RCC 7860 (cell line): ENCODE measurements at places on chromosomes 3 and 15.

DNA sequence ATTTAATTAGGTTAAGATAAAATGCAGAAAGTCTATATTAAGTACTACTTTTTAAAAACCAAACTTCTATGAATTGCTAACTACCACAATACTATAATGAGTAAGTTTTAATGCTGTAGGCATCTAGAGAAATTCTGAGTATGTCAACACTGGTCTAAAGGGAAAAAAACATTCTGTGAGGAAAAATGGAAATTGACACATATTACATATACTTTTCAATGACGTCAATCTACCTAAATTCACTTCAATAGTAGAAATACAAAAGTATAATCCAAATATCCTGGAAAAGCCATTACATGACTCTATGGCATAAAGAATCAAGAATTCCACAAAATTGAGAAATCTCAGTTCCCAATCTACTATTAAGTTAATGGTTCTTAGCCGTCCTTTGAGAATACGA lies 2.2 kb downstream of the SECISBP2L start:
- no peak for DNase-seq

DNA sequence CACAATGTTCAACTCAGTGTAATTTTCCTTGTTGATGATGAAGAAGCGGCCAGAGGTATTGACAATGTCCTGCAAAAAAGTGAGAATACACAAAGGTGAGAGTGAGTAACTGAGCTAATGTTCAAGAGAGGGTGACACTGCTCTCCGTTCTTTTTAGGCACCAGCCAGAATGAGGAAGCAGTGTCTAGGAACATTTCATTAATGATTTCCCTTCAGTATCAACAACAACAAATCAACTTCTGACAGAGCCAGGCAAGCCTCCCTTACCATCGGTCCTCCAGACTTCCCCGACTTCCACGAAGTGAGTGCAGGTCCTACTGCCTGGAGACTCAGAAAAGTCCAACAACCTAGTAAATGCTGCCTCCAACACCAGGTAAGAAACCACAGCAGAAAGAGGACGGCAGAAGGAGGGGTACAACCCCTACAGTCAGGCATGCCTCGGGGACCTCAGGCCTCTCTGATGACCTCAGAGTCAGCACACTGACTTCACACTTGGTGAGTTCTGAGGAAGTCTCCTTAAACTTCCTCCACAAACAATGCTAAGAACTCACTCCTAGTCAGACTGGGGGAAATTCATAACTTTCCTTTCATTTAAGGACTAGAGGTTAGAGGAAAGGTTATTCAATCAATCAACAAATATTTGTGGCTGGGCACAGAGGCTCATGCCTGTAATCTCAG lies 62.7 kb downstream of the NPTN start:
- no peak for DNase-seq

DNA sequence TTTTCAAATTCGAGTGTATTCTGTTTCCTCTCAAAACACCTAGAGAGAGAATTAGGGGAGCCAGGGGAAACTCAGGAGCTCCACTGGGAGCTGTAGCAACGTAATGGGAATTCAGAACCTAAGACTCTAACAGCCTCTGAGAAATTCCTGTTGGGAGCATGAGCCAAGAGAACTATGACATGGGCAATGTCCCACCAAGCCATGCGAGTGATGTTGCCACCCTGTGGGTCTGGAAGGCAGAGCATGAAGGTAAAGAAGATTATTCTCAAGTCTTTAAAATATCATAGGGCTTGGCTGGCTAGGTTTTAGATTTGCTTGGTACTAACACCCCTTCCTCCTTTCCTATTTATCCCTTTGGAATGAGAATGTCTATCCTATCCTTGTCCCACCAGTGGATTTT lies 392.6 kb upstream of the ADAMTS9 start:
- DNase-seq: no peak

- no peak for DNase-seq
These were observed 84.6 kb upstream of the CDV3 start for GRCh38 chr3:133488785-133489367.

GRCh38 chr3:113769551-113769950 lies 22.7 kb downstream of the ATP6V1A start:
- peak; percentile 34 for DNase-seq

- DNase-seq: peak; percentile 20
These were observed 23.9 kb upstream of the CDCP1 start for GRCh38 chr3:45170096-45170495.

- no peak for DNase-seq
These were observed 268.0 kb downstream of the NR2F2 start for GRCh38 chr15:96598514-96598913.

DNA sequence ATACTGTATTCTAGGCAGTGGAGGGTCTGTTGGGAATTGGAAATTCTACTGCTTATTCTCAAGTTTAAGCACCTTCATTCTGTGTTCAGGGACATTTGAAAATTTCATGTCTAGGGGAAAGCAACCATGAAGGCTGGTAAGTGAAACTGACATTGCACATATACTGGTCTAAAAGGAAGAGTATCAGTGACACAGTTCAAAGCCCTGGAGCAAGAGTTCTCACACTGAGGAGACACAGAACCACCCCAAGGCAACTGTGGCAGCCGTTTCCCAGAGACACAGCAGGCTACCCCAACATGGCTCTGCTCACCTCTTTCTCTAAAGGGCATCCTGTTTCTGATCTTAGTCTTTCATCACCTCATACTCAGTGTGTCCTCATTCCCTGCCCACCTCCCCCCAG lies 67.5 kb downstream of the KCNMB2 start:
- no peak for DNase-seq

GRCh38 chr15:56934269-56934668 lies 15.8 kb downstream of the TCF12 start:
- peak; percentile 9 for DNase-seq

- no peak for DNase-seq
These were observed 457.4 kb downstream of the MAGI1 start for GRCh38 chr3:65581313-65581712.

GRCh38 chr3:141959589-141960554 lies 83.4 kb downstream of the ATP1B3 start:
- DNase-seq: peak; percentile 40

- no peak for DNase-seq
These were observed 70.6 kb downstream of the ACAP2 start for GRCh38 chr3:195372220-195372619.

- no peak for DNase-seq
These were observed 423 bp downstream of the TKT start for GRCh38 chr3:53255423-53255774.

DNA sequence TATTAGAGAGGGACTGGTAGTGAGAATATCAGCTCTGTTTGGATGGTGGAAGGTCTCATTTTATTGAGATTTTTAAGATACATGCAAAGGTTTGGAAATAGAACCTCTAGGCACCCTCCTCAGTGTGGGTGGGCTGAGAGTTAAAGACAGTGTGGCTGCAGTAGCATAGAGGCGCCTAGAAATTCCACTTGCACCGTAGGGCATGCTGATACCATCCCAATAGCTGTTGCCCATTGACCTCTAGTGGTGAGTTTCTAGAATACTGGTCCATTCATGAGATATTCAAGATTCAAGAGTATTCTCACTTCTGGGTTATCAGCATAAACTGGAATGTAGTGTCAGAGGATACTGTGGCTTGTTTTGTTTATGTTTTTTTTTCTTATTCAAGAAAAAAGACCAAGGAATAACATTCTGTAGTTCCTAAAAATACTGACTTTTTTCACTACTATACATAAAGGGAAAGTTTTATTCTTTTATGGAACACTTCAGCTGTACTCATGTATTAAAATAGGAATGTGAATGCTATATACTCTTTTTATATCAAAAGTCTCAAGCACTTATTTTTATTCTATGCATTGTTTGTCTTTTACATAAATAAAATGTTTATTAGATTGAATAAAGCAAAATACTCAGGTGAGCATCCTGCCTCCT lies 87.2 kb downstream of the TGFBR2 start:
- peak; percentile 68 for DNase-seq

GRCh38 chr3:56819016-56819809 lies 17.5 kb upstream of the ARHGEF3 start:
- DNase-seq: no peak

DNA sequence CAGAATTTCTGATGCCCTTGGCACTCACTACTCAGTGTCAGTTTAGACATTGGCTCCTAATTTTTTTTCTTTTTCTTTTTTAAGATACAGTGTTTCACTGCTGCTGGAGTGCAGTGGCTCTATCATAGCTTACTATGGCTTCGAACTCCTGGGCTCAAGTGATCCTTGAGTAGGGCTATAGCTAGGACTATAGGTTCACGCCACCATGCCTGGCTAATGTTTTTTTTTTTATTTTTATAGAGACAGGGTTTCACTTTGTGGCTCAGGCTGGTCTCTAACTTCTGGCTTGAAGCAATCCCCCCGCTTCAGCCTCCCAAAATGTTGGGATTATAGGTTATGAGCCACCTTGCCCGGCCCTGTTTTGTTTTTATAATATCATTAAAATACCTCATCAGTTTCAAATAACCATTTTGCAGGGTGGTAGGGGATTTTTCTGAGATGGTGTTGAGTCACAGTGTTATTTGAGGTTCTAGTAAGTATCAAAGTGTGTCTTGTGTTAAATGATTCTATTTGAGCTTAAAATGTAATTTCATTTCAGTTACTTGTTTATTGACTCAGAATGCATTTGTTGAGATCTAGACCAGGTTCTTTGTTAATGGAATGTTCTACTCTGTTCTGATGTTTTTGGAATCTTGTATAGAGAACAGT lies 7.0 kb downstream of the FNDC3B start:
- no peak for DNase-seq

GRCh38 chr15:38255690-38256089 lies 3.1 kb downstream of the SPRED1 start:
- DNase-seq: no peak

GRCh38 chr3:171676601-171677175 lies 133.6 kb downstream of the PLD1 start:
- DNase-seq: no peak

DNA sequence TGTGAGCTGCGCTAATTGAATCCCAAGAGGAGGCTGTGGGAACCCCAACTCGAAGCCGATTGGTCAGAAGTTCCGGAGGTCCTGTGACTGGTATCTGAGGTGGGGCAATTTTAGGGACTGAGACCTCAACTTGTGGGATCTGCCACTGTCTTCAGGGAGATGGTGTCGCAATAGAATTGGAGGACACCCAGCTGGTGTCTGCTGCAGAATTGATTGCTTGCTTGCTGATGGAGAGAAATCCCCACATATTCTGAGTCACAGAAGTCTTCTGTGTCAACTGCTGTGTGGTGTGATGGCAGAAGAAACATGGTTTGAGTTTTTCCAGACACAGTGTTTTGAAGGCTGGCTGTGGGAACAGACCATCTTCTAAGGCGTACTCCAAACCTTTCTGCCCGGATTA lies 99.7 kb upstream of the PLXNA1 start:
- no peak for DNase-seq

- no peak for DNase-seq
These were observed 468.8 kb upstream of the GRM7 start for GRCh38 chr3:6392123-6392522.

GRCh38 chr15:98980899-98981228 lies 26.7 kb downstream of the PGPEP1L start:
- DNase-seq: no peak

- DNase-seq: no peak
These were observed 443.3 kb downstream of the MAGI1 start for GRCh38 chr3:65595222-65596028.

- DNase-seq: no peak
These were observed 21.8 kb downstream of the IGDCC3 start for GRCh38 chr15:65355988-65356353.

GRCh38 chr15:84970843-84971242 lies 10.8 kb upstream of the PDE8A start:
- DNase-seq: no peak

DNA sequence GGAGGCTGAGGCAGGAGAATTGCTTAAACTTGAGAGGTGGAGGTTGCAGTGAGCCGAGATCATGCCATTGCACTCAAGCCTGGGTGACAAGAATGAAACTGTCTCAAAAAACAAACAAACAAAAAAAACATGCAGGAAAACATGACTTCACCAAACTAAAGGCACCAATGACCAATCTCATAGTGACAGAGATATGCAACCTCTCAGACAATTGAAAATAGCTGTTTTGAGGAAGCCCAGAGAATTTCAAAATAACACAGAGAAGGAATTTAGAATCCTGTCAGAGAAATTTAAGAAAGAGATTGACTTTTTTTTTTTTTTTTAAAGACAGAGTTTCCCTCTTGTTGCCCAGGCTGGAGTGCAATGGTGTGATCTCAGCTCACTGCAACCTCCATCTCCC lies 26.1 kb downstream of the NCBP2 start:
- DNase-seq: no peak

GRCh38 chr3:81033185-81033584 lies 728.3 kb downstream of the GBE1 start:
- no peak for DNase-seq

GRCh38 chr15:90893175-90894090 lies 9.1 kb downstream of the FES start:
- no peak for DNase-seq

GRCh38 chr15:84725001-84725491 lies 9.1 kb upstream of the SEC11A start:
- DNase-seq: no peak

DNA sequence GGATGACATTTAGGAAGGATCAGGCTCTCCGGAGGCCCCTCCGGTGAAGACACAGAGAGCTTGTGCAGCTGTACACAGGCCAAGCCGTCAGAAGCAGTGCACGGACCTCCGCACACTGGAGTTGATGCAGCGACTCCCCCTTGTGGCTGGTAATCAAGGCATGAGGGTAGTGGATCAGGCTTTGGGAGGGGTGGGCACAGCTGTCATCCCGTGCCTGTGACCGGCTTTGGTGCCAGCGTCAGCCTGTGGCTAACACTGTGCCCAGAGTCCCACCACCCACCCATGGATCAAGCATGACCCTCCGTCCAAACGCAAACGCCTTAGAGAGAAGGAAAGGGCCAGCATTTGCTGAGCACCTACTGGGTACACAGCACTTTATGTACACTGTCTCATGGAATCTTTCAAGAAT lies 8.2 kb upstream of the GRIP2 start:
- DNase-seq: no peak

DNA sequence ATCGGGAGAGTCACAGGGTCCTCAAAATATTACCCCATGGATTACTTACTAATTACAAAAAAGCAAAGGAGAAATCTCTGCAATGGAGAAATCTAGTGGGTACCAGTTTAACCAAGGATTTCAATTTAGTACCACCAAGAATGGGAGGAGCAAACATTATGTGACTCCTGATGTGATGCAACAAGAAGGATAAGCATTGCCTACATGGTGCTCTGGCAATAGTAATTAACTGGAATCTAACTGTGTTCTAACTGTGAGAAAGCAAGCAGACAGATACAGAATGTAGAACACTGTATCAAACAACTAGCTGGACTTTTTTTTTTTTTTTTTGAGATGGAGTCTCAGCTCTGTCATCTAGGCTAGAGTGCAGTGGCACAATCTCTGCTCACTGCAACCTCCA lies 159.2 kb downstream of the TNIK start:
- DNase-seq: no peak
